ENCODE measurements at places on chromosomes 16 and 17.
A peak's percentile ranks its signal among the peaks of the same experiment; 100 is the strongest.

DNA sequence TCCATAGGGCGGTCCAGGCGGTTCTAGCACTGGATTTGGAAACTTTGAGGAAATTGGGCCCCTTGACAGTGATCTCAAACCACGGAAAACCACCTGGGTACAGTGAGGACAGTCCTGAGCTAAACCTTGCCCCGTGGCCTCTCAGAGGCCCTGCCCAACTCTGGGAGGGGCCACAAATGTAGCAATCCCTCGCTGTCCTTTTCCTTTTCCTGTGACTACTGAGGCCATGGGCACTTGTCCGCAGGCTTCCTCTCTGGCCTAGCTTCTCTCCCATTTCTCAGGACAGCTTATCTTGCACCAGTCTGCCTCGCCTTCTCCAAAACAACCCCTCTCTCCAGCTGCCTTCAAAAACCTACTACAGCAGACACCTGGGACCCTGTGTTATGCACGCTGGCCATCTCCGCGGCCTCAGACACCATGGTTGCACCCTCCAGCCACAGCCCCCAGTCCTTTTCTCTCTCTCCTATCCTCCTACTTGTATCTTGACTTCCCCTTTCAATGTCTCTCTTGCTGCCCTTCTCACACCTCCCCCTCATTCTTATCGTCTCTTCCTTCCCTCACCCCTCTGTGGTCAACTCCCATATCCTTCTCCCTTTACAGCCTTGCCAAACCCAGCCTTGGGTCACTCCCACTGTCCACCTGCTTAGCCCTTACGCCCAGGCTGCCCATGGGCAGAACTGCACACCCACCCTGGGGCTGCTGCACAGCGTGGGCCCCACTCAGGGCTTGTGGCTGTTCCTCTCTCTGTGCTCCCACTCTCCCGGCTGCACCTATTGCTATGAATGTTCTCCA lies 7.6 kb downstream of the SCPEP1 start:
- no peak for DNase-seq

DNA sequence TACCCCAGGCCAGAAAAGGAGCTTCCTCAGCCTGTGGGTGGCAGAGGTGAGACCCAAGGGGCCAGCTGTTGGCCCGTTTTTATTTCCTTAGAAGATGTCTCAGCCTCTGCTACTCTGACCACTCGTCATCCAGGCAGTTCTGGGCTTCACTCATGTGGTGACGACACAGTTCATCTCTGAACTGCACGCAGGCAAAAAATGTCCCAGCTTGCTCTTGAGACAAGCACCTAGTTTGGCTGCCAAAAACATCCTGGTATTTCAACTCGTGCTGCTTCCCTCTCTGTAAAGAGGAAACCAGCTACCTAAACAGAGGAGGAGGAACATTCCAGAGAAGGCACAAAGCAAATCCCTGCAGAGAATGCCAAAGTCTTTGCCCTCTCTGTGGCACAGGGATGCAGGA lies 125.7 kb downstream of the XYLT1 start:
- DNase-seq: no peak

GRCh38 chr16:28210979-28211588 lies 681 bp downstream of the XPO6 start:
- DNase-seq: peak; percentile 69

DNA sequence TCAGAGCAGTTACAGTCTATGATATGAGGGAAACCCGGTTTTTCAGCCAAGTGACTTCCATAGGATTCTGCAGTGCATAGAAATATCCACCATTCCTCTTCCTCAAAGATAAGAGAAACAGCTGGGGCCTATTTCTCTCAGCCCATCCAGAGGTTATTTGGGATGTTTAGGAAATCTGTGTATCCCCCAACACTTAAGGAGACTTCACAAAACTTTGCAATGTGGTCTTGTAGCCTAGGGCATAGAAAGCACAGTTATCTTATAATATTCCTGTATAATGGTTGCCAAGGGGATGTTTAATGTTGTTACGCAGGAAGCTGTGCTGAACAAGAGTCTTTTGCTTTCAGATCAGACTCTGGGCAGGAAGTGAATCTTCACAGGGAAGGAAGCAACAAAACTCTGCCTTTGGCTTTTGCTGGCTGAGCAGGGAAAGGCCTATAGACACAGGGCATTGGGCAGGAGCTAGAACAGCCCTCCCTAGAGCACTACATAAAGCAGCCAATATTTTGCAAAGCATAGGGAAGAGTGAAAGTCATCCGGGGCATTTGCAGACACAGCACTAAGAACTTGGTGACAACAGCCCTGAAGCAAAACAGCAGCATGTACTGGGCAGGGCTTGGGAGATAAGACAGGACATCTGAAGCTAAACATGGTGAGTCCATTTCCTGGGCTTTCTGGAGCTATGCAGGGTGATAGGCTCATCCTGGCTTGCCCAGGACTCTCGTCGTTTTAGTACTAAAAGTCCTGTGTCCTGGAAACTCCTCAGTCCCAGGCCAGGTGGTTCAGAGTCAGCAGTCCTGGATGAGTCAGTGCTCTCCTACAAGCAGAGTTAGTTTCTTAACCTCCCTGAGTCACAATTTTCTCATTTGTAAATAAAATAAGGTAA lies 18.7 kb upstream of the BEAN1 start:
- DNase-seq: peak; percentile 75

GRCh38 chr17:35774499-35774898 lies 13.8 kb downstream of the C17orf50 start:
- no peak for DNase-seq

DNA sequence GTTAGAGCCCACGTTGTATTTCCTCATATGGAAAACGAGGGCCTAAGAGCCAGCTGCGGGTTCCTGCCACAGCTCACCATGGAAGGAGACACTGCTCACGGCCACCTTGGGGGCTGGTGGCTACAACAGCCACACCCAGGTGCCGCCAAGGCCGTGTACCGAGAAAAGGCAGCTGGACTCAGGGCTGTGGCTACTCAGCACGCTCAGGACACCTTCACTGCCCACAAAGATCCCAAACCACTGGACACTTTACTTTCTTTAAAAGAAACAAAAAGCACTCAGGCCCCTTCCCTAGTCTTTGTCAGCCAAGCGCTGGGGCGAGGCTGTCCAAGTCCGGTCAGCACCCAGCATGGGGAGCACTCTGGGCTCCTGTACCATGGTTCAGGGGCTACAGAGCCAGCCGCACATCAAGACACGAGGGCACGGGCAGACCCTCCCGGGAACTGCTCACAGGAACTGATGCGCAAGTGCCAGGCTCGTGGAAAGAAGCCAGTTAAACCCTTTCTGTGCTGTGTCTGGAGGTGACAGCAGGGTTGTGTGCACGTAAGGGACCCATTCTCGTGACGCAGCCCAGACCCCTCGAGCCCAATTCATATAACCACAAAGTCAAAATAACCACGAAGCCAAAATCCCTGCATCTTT lies 18.5 kb downstream of the SLC16A3 start:
- DNase-seq: no peak

GRCh38 chr17:869567-870525 lies 87.7 kb downstream of the MRM3 start:
- peak; percentile 82 for DNase-seq

- no peak for DNase-seq
Observed at GRCh38 chr17:73170324-73170723, 5.5 kb downstream of the SSTR2 start.

DNA sequence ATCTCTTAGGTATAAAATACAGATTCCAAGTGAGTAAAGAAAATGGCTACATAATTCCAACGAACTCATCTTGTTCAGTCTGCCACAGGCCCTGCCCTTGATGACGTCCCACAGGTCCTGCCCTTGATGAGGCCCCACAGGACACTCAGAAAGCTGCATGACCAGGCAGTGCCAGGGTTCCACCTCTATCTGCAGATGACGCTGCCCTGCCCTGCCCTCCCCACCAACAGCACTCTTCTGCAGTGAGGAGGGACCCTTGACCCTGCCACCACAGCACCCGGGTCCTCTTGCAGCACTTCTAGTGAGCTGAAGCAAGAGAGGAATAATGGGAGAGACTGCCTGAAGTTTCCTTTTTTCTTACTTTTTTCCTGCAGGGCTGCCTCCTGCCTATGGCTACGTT lies 118.4 kb downstream of the VPS53 start:
- DNase-seq: no peak

DNA sequence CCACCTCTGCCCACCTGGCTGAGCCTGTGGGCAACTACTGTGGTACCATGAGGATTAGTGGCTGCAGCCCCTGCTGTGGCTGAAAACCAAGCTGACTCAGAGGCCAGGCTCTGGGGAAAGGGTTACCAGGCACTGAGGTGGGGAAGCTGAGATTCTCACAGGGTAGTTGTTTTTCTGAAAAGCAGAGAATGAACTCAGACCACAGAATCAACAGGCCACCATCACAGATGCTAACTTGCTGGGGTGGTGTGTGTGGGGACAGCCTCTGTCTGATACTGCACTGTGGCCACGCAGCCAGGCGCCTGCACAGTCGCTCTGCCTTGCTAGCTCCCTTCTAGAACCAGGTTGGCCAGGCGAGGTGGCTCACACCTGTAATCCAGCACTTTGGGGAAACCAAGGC lies 28.8 kb downstream of the NPLOC4 start:
- no peak for DNase-seq

GRCh38 chr17:68199837-68200688 lies 47.8 kb upstream of the AMZ2 start:
- no peak for DNase-seq

DNA sequence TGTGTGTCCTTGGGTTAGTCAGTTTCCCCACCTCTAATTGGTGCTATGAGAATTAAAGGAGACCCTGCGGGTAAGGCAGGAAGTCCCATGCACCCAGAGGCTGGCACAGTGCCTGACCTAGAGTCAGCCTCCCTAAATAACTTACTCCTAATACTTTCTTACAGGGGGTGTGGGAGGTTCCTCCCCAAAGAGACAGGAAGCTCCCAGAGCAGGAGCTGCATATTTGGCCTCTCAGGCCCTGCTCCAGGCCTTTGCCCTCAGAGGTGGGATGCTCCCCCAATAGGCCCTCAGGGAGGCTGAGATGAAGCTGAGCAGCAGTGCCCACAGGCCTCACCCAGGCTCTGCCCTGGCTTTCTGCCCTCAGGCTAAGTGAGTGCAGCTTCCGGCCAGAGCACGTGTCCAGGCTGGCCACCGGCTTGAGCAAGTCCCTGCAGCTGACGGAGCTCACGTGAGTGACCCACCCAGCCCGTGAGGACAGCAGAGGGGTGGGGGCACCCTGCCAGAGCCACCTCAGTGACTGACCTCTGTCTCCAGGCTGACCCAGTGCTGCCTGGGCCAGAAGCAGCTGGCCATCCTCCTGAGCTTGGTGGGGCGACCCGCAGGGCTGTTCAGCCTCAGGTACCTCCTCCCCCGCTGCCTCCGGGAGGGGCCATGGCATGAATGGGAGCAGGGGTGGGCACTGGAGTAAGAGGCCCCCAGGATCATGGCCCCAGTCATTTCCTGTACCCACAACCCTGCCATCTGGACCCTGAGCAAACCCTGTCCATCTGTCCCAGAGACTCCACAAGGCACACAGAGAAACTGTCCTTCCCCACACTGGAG lies 31.1 kb upstream of the CPNE2 start:
- DNase-seq: peak; percentile 83

- no peak for DNase-seq
Observed at GRCh38 chr17:49873466-49873865, 25.6 kb upstream of the TAC4 start.

DNA sequence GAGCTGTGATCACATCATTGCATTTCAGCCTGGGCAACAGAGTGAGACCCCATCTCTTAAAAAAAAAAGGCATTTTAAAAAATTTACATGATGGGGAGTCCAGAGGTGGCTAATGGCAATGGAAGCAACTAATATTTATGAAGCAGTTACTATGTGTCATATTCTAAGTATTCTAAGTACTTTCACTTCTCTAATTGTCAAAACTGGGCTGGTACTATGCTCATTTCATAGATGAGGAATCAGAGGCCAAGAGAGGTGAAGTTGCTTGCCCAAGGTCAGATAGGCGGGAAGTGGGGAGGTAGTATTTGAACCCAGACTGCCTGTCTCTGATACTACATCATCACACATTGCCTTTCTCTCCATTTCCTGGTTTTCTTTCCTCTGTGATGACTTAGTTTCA lies 50.7 kb downstream of the SLC5A11 start:
- DNase-seq: no peak

DNA sequence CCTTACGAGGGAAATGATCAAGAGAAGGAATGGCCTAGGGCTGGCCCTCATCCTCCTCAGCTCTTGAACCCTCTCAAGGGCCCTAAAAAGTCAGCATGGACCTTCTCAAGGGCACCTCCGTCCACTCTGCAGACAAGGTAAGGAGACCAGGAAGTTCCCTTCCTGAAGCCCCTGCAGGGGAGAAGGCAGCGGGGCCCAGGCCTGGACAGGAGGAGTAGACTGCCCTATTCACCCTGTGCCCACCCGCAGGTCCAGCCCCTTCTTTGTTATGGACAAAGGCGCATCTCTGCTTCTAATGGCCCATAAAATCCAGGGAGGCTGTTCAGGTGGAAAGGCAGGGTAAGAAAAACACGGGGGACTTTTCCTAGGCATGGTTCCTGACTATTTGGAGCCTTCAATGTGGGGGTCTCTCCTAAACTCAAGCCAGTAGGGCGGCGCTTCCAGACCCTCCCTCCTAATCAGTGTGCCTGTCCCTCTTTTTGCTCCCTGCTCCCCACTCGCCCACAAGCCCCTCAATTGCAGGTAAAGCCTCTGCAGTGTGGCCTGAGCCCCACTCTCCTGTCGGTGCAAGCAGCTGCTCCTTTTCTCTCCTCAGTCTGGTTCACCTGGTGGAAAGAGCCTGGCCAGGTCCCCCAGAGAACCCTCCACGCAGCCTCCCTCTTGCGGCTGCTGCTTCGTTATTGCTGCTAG lies 28.2 kb downstream of the AXIN2 start:
- no peak for DNase-seq

GRCh38 chr17:6969323-6969726 lies 26.5 kb upstream of the ALOX12 start:
- DNase-seq: no peak

DNA sequence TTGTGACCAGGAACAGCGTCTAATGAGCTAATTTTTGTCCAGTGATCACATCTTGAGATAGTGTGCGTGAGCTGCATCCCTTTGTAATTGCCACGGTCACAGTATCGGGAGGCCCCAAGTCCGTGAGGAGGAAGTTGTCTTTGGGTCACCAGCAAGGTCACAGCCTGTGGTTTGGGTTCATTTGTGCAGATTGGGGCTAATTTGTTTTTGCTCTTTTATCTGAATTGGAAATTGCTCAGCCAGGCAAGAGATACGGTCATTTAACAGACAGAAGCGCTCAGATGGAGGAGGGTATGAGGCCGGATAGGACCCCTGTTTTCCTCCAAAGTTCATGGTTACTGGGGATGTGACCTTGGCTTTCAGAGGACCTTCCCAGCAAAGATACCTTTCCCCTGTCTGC lies 174.1 kb downstream of the SNX29 start:
- no peak for DNase-seq

- DNase-seq: no peak
Observed at GRCh38 chr16:17223576-17223975, 247.2 kb downstream of the XYLT1 start.

DNA sequence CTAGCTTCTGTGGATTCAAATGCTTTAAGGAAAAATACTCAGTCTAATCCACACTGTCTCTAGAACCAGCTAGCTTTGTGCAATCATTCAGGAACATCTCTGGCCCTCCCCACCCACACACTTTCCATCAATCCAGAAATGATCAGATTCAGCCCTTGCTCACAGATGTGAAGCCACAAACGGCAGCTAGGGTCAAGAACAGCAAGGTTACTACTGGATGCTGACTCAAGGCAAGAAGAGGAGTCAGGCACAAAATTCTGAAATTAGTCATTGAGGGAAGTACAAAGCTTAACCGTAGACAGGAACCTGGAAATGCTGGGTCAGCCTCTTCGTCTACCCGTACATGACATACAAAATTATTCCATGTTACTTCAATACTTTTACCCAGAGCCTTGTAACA lies 174.6 kb downstream of the CDH13 start:
- no peak for DNase-seq

- DNase-seq: peak; percentile 34
Observed at GRCh38 chr17:37699285-37699973, 45.4 kb downstream of the HNF1B start.
